ENCODE measurements at places on chromosomes 2 and 18.

DNA sequence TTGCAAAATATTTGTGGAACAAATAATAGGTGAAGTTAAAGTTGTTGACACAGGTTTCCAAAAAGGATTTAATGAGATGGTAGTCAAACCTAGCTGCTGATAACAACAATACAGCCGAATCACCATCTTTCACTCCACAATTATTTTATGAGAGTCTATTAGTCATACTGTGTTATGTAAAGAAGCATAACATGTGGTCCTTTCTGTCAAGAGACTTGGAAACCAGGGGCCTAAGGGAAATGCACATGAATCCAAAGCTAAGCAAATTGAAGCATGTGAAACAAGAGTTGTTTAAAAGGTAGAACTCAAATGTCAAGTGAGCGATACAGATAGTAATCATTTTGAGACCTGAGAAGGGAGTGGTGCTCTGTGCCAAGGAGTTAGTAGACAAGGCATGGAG is 16.0 kb downstream of the CD28 start:
- DNase-seq: no peak

DNA sequence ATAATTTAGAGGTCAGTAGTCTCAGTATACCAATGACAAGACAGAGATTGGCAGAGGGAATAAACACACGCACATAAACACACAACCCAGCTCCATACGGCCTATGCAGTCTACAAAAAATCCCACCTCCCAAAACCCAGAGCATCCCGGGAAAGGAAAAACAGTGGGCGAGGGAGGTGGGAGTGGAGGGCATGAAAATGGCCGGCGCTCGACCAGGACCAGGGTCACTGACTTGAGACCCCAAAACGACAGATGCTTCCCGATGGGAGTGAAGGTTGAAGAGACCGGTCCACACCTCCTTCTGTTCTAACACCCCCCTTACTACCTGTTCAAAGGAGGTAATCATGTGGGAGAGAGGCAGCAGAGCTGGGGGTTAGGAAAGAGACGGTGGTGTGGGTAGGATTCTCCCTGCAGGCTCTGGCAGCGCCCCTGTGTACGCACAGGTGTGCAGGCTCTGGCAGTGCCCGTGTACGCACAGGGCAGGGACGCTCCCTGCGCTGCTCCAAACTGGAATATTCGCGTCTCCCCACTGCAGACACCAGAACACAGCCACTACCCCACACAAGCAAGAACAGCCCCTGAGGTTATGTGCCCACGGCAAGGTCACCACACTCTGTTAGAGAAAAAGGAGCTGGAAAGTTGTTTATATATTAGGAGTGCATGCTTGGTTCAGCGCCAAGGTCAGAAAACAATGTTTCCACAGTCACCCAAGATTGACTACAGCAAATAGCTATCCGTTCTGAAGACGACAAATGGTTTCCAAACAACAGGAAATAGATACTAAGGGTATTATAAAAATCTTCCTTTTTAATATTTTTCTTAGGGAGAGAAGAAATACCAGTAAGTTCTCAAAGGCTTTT is 67.9 kb downstream of the EIPR1 start:
- no peak for DNase-seq

DNA sequence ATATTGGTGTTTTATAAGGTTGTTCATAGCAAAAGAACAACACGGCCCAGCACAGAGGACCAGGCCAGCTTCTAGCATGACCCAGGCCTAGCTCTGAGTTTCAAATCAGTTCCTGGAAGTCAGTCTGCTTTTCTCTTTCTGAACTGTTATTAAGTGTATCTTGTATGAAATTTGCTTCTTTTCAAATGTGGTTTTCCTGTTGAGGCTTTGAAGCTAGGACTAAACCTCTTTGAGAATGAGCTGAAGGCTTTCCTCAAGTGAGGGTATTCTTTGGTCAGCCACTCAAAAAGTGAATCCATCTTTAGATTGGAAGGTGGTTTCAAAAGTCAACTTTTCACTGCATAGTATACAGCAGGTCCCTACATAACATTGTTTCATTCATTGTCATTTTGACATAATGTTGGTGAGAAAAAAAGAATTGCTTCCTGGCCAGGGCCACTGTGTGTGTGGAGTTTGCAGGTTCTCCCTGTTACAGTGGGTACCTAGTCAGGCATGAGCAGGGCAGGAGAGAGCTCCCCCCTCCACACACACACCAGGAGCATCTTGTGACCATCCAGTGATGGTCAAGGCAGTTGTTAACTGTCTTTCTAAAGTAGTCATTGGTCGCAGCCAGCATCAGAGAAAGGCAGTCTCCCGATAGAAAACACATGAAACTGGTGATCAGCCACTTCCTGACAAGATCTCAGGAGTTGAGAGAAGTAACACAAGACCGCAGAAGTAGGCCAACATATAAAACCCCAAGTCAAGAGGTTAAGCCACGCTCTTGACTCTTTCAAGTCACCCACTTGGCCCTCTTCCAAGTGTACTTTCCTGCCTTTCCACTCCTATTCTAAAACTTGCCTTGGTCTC is 6.7 kb upstream of the ACAA2 start:
- DNase-seq: no peak

GRCh38 chr2:71240794-71241193 is 13.9 kb upstream of the PAIP2B start:
- DNase-seq: no peak

DNA sequence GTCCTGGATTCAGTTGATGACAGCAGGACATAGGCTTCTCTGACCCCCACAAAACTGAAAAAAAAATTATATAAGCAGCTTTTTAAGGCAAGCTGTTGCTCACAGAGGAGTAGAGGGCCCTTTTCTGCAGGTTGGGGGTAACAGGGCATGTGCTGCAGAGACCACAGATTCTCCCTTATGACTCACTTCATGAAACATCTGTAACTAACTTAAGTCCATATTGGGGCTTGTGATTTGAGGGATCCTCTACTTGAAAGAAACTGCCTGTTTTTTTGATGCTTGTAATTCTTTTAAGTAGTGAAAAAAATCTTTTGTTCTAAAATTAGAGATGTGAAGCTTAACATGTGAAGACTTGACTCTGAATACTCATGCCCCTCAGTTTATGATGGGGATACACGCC is 33.4 kb downstream of the XRCC5 start:
- DNase-seq: no peak

DNA sequence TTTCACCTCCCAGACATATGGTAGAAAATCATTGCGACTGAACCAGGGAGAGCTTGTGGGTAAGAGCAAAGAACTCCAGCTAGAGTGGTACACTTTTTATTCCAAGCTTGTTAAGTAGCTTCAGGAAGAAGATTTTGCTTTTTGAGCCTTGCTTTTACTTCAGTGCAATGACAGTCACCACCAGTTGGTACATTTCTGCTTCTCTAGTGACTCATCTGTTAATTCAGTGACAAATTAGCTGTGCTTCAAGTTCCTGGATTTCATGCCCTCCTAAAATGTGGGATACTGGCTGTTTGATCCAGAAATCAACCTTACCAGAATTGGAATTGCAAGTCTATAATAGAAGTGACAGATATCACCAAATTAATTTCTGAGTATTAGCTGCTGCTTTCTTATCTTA is 117.6 kb upstream of the TTN start:
- DNase-seq: no peak
